ENCODE measurements at places on chromosomes 3 and 15.

- no peak for DNase-seq
Measured at GRCh38 chr15:39979606-39980005, 45.7 kb downstream of the EIF2AK4 start.

DNA sequence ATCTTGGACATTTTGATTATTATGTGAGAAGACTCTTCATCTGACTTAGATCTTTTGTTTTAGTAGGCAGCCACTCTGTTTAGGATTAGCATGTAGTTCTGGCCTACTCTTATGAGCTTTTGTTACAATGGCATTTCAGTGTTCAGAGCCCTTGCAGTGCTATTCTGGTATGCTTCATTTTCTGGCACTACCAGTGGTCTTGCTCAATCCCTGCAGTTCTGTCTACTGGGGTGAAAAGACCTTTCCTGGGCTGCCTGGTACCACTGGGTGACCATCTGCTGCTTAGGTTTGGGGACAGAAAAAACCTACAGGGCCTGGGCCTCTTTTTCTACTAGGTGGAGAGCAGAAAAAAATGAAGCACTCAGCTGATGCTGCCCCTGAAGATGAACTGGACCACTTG, 42.5 kb downstream of the IL16 start:
- no peak for DNase-seq

- DNase-seq, result no peak
Measured at GRCh38 chr3:134644731-134645514, 5.9 kb downstream of the KY start.

DNA sequence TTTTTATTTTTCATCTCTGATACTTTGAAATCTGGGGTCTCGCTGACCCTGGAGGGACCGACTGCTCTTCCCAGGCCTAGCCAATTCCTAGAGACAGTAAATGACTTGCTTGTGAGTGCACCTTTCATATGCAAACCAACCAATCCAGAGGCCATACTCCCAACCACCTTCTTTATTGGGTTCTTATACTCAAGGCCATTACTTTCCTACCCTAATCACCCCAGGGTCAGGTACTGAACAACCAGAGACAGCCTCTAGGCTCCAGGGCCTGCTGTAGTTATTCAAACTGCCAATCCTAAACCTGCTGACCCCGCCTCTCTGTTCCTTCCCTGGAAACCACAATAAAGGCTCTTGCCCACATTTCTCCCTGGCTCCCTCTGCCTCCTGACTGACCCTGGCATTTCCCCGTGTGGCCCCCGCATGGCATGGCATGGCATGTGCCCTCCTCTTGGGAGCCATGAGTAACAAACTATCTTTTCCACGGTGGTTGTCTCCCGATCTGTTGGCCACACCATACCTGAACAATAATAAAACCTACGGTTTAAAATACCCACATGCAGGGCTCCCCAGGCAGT, 42.9 kb downstream of the ADCY5 start:
- DNase-seq, result no peak

- no peak for DNase-seq
Measured at GRCh38 chr3:139560411-139560810, 20.9 kb upstream of the RBP1 start.

- DNase-seq, result no peak
Measured at GRCh38 chr3:184338511-184338945, 1.1 kb downstream of the FAM131A start.
